Upper lobe of left lung (tissue), 6 donors: ENCODE measurements at places on chromosomes 16 and 17. TPM values are rescaled to one million over a fixed set of nuclear protein-coding genes. Genes with fewer than 3 reads are reported as not detected.
A peak's percentile ranks its signal among the peaks of the same experiment; 100 is the strongest.

- DNase-seq: no peak
- no peaks in the 10 kb centered on the region for H3K36me3 ChIP-seq
- peak overlapping the region; percentile 70 for H3K27ac ChIP-seq
- H3K27me3 ChIP-seq: no peaks in the 10 kb centered on the region
- peak overlapping the region; percentile 15 for H3K4me3 ChIP-seq
Observed at GRCh38 chr17:70344386-70345060, 175.2 kb downstream of the KCNJ2 start.

TBX4 gene
- 29.4 TPM for total RNA-seq

TBC1D28 gene
- not detected for total RNA-seq

- H3K36me3 ChIP-seq: no peaks in the 10 kb centered on the region
- DNase-seq: no peak
- H3K4me3 ChIP-seq: no peak overlapping the region
- H3K27me3 ChIP-seq: no peaks in the 10 kb centered on the region
- peaks cover 3% of the 10 kb centered on the region for H3K4me1 ChIP-seq
- no peak overlapping the region for H3K27ac ChIP-seq
Observed at GRCh38 chr16:87976665-87977064, 25.4 kb downstream of the BANP start.

DNA sequence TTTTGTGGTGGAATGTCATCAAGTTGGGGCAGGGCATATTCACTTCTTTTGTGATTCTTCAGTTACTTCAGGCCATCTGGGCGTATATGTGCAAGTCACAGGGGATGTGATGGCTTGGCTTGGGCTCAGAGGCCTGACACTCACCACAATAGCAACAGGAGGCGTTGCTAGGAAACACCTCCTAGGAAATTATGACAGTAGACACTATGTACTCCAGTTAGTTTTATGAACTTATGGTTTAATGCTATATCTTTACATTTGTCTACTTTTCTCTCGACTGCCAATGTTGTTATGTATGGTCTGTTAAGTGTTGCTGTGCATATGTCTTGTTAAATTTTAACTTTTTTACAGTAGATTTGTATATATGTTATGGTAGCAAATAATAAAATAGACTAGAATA is 788.7 kb upstream of the GOT2 start:
- DNase-seq: no peak
- H3K27me3 ChIP-seq: no peaks in the 10 kb centered on the region
- no peaks in the 10 kb centered on the region for H3K36me3 ChIP-seq
- no peak overlapping the region for H3K27ac ChIP-seq

GRCh38 chr16:62068747-62069146 is 32.5 kb upstream of the CDH8 start:
- H3K4me3 ChIP-seq: no peak overlapping the region
- no peaks in the 10 kb centered on the region for H3K4me1 ChIP-seq
- no peaks in the 10 kb centered on the region for H3K27me3 ChIP-seq
- DNase-seq: no peak
- no peaks in the 10 kb centered on the region for H3K36me3 ChIP-seq

SHCBP1 gene
- 12.1 TPM for total RNA-seq

MT3 gene
- not detected for total RNA-seq

SLC16A3 gene
- 134 TPM for total RNA-seq

DNA sequence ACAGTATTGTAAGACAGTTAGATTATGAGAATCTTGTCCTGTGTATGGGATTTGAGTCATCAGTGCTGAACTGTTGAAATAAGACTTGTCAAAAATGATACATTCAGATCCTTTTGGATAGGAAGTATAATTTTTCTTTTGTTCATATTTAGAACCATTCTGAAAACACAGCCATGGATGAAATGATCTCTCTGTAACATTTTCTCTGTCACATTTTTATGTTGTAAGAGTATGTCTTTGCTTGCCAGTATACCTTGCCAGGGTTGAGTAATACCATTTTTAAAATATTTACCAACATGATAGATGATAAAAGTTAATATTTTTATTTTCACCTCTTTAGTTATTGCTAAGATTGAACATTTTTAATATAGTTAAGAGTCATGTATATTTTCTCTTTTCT is 45.0 kb downstream of the NSRP1 start:
- DNase-seq: no peak
- no peak overlapping the region for H3K27ac ChIP-seq
- no peaks in the 10 kb centered on the region for H3K27me3 ChIP-seq
- H3K36me3 ChIP-seq: peaks cover 6% of the 10 kb centered on the region
- H3K4me3 ChIP-seq: no peak overlapping the region

GRCh38 chr17:17805575-17805974 is 31.2 kb downstream of the SREBF1 start:
- no peaks in the 10 kb centered on the region for H3K36me3 ChIP-seq
- peaks cover 19% of the 10 kb centered on the region for H3K4me1 ChIP-seq
- H3K4me3 ChIP-seq: no peak overlapping the region
- H3K27me3 ChIP-seq: no peaks in the 10 kb centered on the region
- H3K27ac ChIP-seq: no peak overlapping the region

DNA sequence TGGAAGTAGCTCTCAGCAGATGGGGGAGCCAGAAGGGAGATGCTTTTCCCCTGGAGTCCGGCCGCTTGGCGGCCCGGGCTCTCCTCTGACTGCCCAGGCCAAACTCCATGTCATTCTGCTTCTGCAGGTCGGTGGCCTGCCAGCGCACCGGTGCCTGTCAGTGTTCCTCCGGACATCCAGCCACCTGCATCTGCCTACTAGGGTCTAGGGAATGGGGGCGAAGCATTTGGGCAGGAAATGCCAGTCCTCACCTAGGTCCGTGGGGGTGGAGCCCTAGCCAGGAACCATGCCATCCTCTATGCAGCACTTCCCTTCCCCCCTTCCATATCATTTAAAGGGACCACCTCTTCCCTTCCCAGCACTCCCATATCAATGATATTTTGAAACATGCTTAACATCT is 34.2 kb downstream of the GJC1 start:
- H3K27me3 ChIP-seq: no peaks in the 10 kb centered on the region
- no peaks in the 10 kb centered on the region for H3K36me3 ChIP-seq
- peaks cover 19% of the 10 kb centered on the region for H3K4me1 ChIP-seq

LRRC46 gene
- 0.49 TPM for total RNA-seq

GRCh38 chr16:9706217-9706836 is 475.9 kb downstream of the GRIN2A start:
- no peak overlapping the region for H3K4me3 ChIP-seq
- H3K27me3 ChIP-seq: no peaks in the 10 kb centered on the region
- H3K4me1 ChIP-seq: no peaks in the 10 kb centered on the region
- no peaks in the 10 kb centered on the region for H3K36me3 ChIP-seq
- H3K27ac ChIP-seq: no peak overlapping the region

DNA sequence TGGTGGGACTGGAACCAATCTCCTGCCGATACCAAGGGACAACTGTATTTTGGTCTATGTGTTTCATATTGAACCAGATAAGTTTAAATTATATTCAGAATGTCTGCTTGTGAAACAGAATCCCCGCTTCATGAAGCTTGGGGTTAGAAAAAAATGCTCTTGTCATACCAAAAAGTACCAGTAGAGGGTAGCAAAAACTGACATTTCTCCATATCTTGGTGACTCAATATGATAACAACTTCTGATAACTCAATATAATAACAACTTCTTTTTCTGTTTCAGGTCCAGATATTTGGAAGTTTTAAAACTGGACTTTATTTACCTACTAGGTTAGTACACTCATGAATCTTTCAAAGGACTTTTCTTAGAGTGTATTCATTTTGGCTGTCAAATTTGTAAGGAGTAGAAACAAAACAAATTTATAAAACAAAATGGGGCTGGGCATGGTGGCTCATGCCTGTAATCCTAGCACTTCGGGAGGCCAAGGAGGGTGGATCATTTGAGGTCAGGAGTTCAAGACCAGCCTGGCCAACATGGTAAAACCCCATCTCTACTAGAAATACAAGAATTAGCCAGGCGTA is 52.3 kb upstream of the ADCY7 start:
- H3K27me3 ChIP-seq: no peaks in the 10 kb centered on the region
- no peak for DNase-seq
- no peak overlapping the region for H3K4me3 ChIP-seq
- H3K36me3 ChIP-seq: peaks cover 32% of the 10 kb centered on the region

SHBG gene
- total RNA-seq: 0.46 TPM

MPRIP gene
- 299 TPM for total RNA-seq

ADAD2 gene
- total RNA-seq: 1.1 TPM

DNA sequence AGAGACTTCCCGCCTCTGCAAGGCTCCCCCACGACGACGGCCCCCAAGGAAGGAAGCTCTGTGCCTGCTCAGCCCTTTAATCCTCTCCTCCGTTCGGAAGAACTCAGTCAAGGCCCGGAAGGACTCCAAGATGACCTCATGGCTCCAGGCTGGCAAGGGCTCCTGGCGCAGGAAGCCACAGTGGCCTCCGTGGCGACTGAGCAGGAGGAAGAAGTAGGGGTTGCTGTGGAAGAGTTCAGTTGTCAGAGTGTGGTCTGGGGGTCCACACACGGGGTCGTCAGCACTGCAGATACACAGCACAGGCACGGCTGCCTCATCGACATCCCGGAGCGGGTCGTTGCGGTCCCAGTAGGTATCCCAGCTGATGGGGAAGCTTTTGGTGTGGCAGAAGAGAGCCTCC is 4.2 kb downstream of the ABHD15 start:
- H3K27me3 ChIP-seq: no peaks in the 10 kb centered on the region
- no peak for DNase-seq
- H3K27ac ChIP-seq: peak overlapping the region; percentile 70

DNA sequence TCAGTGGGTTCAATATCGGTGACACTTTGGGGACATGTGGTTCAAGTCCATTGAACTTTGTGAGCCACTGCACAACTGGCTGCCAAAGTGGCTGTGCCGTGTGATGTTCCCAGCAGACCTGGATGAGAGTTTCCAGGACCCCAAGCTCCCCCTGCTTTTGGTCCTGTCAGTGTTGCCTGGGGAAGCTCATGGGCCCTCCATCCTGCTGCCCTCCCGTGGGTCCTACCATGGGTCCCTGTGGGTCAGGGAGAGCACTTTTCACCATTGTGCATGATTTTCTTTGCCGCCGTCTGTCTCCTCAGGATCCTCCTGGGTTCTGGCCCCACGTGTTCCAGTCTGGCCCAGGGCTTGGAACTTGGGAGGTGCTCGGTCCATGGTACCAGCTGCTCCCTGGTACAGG is 38.1 kb downstream of the LGALS9 start:
- no peak overlapping the region for H3K27ac ChIP-seq
- no peaks in the 10 kb centered on the region for H3K36me3 ChIP-seq
- no peaks in the 10 kb centered on the region for H3K27me3 ChIP-seq
- DNase-seq: no peak
- no peak overlapping the region for H3K4me3 ChIP-seq

DNA sequence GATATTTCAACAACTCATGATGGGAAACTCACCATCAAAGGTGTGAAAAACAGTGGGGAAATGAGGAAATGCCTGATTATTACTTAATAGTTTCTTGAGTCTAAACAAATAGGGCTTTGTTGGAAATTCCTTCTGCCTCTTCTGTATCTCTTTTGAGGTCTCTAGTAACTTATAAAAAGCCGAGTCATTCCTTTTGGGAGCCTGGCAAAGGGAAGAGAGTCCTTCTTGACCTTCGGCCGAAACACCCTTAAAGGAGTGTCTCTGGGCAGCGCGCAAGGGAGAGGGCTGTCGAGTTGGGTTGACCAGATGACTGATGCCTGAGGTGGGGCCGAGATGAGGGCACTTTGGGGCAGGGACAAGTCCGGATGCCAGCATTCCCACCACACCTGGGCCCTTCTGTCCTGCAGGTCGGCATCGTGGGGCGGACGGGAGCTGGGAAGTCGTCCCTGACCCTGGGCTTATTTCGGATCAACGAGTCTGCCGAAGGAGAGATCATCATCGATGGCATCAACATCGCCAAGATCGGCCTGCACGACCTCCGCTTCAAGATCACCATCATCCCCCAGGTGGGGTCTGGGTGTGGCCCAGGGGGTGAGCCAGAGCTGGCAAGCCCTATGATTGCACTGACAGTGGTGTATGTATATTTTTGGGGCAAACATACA is 89.2 kb downstream of the ABCC6 start:
- DNase-seq: no peak
- H3K27me3 ChIP-seq: no peaks in the 10 kb centered on the region
- H3K4me3 ChIP-seq: no peak overlapping the region
- H3K36me3 ChIP-seq: peaks cover 89% of the 10 kb centered on the region

C16orf92 gene
- total RNA-seq: not detected

DNA sequence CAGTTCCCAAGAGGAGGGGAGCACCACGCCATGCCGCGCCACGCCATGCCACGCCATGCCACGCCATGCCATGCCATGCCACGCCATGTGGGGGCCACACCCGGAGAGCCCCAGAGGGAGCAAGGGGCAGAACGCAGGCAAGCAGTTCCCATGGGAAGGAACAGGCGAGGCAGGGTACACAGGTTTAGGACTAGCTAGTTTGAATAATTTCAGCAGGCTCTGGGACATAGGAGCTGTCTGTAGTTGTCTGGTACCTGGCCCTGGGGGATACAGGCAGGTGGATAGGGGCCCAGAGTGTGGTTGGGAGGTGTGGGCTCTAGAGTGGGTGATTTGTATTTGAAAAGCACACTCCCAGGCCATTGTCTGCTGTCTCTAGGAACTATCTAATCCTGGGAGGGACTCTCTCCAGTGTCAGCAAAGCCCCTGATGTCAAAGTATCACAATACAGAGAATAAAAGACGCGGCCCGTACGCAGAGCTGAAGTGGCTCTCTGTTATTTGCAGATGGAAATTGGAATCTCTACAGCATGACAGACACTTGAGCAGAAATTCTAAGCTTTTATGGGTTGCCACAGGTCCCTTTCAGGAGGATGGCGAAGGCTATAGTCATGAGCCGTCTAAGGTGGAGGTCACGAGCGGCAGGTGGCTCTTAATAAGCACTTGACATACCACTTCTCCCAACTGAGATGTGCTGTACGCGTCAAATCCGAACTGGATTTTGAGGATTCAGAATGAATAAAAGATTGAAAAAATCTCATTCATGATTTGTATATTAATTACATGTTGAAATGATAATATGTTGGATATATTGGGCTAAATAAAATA is 220.8 kb upstream of the TNRC6C start:
- H3K4me1 ChIP-seq: peaks cover 27% of the 10 kb centered on the region
- DNase-seq: peak; percentile 49
- H3K27me3 ChIP-seq: no peaks in the 10 kb centered on the region
- no peaks in the 10 kb centered on the region for H3K36me3 ChIP-seq

DNA sequence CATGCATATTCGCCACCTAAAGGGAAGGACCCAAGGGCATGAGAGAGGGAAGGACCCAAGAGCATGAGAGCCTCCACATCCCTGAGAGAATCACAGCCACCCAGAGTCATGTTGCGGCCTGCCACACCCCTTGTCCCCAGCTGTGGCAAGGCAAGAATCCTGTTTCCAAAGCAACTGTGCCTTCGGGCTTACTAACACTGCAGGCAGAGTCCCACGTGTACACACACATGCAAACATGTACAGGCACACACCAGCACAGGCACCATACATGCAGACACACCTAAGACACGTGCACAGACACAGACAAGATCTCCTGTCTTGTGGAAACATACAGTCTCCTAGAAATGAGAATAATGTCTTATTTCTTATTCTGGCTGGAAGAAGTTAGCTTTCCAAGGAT is 92.4 kb upstream of the CDYL2 start:
- DNase-seq: no peak
- H3K4me3 ChIP-seq: no peak overlapping the region
- H3K27me3 ChIP-seq: no peaks in the 10 kb centered on the region
- H3K27ac ChIP-seq: no peak overlapping the region
